EL (cell line): ENCODE measurements at places on chromosomes 16 and 17.

- no peak for DNase-seq
These were observed 241.6 kb downstream of the CNTNAP4 start for GRCh38 chr16:76518781-76519180.

GRCh38 chr17:42023524-42024349 is 3.8 kb downstream of the NKIRAS2 start:
- DNase-seq: no peak

- DNase-seq: no peak
These were observed 221.1 kb upstream of the CIBAR2 start for GRCh38 chr16:85333337-85333736.

DNA sequence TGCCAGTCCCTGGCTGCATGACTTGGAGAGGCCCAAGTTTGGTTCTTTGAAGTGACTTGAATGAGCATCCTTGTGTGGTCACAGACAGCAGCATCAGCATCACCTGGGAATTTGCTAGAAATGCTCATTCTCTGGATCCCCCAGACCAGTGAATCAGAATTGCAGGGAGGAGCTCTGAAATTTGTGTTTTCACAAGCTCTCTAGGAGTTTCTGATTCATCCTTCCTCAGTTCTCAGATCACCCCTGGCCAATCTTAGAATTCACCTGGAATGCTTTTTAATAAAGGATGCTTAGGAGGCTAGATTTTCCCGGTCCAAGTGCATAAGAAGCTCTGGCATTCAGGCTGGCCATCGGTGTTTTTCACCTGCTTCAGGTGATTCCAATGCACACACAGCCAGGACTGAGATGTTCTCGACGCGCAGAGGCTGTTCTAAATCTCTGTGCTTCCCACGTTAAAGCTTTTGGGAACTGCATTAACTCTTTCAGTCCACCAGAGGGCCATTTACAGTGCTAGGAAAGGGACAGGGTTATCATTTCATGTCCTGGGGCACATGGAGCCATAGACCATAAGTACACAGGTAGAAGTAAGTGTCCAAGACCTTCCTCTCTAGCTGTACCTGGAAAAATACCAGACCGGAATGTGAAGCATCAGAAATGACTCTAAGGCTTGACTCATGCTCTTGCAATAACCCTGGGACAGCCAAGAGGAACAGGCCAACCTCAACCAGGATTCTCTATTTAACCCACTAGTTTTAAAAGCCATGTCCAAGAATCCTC is 85.7 kb upstream of the XYLT1 start:
- DNase-seq: peak; percentile 42

GRCh38 chr16:70735141-70735979 is 49.5 kb upstream of the MTSS2 start:
- peak; percentile 84 for DNase-seq

DNA sequence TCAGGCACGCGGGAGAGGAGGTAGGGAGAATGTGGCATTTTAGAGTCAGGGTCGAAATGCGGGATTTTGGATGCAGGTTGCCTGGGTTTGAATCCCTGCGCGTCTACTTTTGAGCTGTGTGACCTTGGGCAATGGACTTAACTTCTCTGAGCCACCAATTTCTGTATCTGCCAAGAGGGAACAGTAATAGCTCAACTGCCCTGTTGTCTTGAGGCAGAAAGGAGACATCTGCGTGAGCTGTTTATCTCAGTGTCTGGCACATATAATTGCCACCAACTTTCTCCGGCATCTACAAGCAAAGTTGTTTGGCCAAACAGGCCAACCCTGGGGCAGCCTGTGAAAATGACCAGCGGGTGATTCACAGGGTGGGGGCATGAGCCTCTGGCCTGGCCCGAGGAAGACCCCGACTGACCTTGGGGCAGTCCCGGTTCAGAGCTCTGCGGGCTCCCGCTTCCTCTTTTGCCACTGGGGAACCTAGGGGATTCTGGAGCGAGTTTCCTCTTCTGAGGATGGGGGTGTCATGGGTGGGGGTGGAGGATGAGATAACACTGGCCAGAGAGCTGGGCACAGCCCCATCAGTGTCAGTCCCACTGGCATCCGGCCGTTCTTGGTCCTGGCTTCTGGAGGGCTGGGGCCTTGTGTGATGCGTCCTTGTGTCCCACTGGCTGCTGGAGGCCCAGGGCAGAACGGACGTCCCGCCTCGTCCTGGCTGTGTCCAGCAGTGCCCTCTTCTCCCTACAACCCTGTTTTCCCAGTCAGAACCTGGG is 1.3 kb downstream of the SNN start:
- peak; percentile 24 for DNase-seq

- no peak for DNase-seq
These were observed 84.3 kb upstream of the DOC2B start for GRCh38 chr17:265718-266117.

DNA sequence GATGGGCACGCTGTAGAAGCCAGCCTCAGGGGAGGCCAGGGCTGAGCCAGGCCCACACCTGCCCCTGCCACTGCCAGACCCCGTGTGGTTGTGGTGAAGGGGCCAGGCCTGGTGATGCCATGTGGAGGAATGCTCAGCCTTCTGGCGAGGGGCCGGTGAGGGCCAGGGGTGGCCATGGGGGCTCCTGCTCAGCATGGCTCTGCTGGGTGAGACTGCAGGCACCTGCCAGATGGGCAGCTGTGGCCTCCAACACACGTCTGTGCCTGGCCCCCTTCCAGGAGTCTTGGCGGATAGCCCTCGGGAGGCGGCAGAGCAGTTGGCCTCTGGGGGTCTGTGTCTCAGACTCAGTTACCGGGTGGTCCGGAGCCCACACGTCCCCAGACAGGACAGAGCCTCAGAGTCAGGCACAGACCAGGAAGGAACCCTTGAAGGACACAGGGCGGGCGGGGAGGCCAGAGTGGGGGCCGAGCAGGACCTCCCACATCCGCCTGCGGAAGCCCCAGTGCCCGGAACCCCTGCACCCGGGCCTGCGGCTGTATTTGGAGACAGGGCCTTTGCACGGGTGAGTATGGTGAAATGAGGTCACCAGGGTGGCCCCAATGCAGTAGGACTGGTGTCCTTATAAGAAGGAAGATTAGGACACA is 22.5 kb upstream of the CHMP6 start:
- DNase-seq: no peak

DNA sequence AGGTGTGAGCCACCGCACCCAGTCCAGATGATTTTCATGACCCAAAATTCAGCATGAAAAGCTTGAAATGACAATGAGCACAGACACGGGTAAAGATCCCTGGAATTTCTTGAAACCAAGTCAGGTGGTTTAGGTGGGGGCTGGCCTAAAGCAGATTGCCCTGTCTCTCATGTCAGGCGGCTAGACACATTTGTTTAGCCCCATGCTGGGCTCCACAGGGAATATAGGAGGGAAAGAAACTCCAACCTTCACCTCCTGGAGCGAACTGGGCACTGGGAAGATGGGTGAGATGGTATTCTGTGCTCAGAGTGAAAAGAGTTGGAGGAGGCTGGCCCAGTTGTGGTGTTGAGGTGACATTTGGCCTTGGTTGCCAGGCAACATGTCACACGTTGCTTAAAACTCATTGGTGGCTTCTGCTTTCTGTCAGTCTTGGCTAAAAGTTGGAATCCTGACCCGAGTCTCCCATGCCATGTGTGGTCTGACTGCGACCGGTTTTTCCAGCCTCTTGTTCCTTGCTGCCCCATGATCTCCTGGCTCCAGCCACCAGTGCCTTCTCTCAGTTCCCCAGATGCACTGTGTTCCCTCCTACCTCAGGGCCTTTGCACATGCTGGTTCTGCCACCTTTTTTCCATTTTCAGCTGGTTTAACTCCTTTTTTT is 113.7 kb downstream of the ABCC6 start:
- no peak for DNase-seq

DNA sequence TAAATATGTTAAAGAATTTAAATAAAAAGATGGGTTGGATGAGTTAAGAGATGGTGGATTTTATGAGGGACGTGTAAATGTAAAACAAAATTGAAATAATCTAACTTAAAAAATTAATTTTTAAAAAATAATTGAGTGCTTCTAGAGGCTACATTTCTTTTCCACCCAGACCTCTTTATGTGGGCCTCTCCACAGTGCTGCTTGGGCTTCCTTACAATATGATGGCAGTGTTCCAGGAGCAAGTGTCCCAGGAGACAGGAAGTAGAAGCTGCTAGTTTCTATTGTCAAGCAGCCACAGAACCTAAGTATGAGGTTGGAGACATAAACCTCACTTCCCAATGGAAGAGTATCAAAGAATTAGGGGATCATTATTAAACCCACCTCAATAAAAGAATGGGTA is 205.7 kb upstream of the CPHXL start:
- DNase-seq: no peak

DNA sequence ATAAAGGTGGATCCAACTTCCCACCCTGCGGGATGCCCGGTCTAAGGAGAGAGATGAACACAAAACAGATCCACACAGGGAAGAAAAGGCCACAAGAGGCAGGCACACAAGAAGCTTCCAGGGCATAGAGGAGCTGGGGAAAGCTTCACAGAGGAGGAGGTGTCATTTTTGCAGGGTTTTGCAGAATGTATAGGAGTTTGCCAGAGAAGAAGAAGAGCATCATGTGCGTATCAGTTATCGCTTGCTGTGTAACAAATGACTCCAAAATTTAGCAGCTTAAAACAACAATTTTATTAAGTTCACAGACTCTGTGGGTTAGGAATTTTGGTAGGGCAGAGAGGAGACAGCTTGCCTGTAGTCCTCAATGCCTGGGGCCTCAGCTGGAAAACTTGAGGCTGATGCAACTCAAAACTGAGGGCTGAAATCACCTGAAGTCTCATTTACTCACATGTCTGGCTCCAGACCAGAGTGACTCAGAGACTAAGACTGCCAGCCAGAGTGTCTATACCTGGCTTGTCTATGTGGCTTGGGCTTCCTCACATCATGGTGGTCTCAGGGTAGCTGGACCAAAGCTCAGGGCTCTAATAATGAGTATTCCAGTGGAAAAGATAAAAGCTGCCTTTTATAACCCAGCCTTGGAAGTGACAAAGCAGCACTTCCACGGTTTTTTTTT is 33.9 kb upstream of the ZNF423 start:
- no peak for DNase-seq

DNA sequence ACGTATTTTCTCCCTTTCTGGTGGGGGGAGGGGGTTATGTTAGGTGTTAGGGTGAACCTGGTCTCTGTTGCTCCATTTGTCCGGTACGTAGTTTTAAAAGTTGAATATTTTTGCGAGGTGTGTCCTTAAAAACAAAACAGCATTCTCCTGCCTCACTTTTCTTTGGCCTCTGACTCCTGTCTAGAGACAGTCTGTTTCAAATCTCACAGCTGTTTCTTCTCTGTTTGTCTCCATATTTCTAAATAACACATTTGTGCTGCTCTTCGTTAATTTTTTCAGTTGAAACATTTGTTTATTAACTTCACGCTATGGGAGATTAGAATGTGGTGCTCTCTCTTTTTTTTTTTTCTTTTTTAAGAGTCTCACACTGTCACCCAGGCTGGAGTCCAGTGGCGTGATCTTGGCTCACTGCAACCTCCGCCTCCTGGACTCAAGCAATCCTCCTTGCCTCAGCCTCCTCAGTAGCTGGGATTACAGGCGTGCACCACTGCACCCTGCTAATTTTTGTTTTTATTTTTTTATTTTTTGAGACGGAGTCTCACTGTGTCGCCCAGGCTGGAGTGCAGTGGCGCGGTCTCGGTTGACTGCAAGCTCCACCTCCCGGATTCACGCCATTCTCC is 31.7 kb downstream of the RPA1 start:
- DNase-seq: no peak

DNA sequence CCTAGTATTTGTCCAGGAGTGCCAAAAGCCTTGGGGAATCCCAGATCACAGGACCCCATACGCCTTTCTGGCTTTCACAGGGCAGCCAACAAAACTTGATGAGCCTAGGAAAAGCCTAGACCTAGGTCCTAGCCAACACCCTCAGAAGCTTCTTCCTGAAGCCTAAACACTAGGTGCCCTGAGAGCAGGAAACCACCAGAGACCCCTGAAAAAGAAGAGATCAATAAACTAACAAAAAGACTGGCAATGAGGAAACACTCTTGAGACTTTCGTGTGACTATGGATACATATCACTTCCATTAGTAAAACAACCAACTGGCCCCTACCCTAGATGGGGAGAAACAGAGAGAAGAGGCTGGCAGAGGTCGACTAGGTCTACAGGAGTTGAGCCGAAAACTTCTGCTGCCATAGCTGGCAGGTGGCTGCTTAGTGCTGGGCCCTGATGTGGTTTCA is 1.2 kb downstream of the ORMDL3 start:
- no peak for DNase-seq
